Naive thymus-derived CD8-positive, alpha-beta T cell (primary cell): ENCODE measurements at places on chromosomes 5 and 9.

DNA sequence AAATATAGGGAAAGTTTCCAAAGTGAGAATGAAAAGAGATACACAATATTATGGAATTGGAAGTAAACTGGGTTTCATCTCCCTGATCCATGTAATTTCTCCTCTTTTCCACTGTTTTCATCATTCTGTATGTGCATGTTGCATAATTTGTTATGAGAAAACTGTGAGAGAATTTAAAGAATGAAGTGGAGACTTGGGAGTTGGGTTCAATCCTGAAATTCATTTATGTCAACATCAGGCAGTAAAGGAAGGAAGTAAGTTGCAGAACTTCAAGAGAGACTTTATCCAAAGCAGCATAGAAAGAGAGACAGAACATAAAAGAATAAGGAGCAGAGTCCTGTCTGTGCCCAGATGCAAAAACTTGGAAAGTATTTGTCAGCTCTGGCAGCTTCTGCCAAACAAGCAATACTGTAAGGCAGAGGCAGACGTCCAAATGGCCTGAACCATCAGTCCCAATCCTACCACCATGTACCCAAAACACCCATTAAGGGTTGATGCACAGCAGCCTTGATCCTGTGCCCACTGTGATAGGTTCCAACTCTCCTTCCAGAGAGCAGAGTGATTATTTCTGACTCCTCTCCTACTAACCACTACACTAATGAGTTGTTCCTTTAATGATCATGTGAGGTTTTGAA, 425.3 kb upstream of the CDH6 start:
- DNase-seq, result no peak

DNA sequence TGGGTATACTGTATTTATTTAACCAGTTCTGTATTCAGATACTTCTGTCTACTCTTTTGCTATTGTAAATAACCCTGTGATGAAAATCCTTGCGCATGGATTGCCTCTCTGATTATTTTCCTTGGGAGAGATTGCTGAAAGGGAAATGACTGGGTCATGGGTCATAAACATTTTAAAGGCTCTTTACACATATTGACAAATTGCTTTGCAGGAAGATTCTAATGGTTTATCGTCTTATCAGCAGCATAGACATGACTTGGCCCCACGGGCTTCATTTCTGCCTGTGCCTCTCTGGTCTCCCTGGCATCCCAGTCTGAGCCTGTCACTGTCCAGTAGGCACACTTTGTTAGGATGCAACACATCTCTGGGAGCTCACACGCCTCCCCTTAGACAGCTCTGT, 52.3 kb downstream of the RGS3 start:
- no peak for DNase-seq

- DNase-seq, result no peak
Measured at GRCh38 chr9:12863618-12864017, 88.8 kb downstream of the LURAP1L start.

DNA sequence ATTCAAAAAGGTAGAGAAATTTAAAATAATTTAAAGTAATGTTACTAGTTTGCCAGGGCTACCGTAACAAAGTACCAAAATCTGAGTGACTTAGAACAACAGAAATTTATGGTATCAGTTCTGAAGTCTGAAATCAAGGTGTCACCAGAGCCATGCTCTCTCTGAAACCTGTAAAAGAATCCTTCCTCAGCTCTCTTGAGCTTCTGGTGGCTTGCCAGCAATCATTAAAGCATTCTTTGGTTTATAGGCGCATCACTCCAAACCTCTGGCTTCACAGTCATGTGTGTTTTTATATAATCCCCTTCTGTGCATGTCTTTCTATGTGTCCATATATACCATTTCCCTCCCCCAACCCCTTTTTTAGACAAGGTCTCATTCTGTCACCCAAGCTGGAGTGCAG, 220.3 kb downstream of the COX7C start:
- no peak for DNase-seq

- no peak for DNase-seq
Measured at GRCh38 chr9:12812710-12813109, 37.9 kb downstream of the LURAP1L start.

DNA sequence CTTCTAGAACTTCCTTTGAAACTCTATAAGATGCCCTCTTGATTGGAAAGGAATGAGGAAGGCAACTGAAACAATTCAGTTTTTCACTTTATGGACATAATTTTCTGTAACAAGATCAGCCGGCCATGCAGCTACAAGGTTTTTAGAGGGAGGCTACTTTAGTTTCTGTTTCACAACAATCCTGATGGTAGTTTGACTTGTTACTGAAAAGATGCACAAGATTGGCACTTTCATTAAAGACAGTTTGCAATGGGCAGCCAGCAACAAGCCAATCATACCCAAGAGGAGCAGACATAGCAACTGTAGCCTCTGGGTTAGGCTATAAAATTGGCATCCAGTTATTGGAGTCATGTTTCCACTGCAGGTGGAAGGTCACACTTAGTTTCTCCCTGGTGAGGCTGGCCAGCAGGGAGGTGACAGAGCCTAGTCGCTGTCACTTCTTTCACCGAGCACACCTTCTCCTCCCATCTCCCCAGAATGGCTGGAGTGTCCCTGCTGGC, 74.3 kb upstream of the TGFBR1 start:
- no peak for DNase-seq

- no peak for DNase-seq
Measured at GRCh38 chr5:58188262-58188651, 271.6 kb downstream of the PLK2 start.

DNA sequence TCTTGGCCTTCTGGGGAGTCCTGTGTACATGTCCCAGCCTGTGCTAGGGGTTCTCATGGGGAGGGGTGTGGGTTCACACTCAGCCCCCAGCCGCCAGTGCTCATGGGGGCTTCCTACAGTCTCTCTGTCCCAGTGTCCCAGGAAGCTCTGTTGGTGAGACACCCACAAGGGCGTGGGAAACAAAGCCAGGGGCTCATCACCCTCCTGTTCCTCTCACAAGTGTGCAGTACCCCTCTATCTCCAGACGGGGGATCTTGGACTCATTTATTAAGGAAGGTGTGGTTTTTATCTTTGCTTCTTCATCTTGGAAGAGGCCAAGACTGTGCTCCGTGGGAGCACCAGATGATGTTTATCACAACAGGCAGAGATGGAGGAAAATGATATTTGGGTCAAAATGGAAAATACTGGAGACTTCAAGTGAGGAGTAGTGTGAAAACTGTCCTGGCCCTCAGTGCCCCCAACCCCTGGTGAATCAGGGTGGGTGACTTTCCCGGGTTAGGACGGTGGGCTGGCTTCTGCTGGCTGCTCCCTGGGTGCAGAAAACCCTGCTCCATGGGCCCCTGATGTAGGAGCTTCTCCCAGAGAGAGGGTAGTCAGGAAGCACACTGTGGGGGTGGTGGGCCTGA, 15.2 kb downstream of the TMEM171 start:
- DNase-seq, result no peak

DNA sequence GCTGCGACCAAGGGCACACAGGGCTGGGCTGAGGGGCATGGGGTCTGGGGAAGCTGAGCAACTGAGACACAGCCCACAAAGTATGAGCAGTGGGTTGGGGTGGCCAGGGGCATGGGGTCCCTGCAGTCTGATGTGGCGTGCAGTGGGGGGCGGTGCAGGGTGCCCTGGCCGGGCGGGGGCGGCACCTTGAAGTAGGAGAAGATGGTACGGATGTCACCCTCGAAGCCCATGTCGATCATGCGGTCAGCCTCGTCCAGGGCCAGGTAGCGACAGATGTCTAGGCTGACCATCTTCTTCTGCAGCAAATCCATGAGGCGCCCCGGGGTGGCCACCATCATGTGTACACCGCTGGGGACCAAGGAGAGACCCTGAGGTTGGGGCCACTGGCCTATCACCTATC, 3.3 kb downstream of the DDX41 start:
- DNase-seq, result no peak

DNA sequence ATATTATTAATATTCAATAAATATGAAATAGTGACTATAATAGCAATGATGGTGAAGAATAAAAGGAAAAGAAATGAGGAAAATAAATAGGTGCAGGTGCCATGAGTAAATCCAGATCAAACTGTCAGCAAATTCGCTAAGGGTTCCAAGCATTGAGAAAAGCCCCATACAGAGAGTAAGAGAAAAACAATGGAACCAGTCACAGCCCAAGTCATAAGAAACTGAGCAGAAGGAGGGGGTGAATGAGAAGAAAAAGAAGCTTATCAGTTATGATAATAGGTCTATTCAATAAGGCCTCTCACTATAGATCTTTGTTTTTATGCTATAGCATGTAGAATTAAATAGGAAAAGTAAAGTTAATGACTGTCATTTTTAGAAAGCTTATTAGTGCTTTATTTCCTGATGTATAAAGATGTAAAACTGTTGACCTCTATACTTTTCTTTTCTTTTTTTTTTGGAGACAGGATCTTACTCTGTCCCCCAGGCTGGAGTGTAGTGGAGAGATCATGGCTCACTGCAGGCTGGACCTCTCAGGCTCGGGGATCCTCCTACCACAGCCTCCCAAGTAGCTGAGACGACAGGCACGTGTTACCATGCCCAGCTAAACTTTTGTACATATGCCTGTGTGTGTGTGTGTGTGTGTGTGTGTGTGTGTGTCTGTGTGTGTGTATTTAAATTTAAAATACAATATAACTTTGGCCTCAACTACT, 72.4 kb downstream of the FYB1 start:
- no peak for DNase-seq

DNA sequence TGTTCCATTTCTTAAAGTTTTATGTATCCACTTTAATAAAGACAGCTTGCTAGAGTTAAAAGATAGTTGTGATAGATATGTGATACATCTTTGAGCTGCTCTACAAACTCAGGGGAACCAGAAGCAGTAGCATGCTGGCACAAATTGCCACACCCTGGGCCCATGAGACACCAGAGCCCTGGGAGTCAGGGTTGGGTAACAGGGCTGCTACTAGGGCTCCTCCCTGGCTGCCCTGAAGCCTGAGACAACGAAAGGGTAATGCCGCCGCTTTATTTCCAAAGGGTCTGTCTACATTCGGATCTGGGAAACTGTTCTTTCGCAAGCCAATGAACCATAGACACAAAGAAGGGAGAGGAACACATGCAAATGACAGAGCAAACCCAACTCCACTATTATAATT, 29.2 kb downstream of the PTPN3 start:
- no peak for DNase-seq

GRCh38 chr5:55621229-55621628, 86.5 kb upstream of the PLPP1 start:
- DNase-seq, result no peak

DNA sequence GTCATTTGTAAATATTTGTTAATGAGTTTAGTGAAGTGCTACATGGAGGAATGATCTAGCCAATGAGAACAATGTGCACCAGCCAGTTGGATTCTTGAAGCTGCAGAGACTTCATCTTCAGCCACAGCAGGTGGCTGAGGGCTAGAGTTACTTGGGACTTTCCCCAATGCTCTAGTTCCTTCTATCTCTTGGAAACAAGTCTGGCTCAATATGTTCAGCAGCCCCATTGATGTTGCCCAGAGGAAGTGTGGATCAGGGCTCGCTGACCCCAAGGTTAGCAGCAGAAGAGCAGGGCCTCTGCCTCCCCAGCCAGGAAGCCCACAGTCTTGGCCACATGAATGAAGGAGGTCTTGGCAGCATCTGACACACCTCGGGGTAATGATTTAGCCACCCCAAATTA, 117.5 kb downstream of the SLC1A3 start:
- DNase-seq, result no peak
